Frontal cortex (tissue), 4 donors: ENCODE measurements at places on chromosomes 11 and 22. TPM values are rescaled to one million over a fixed set of nuclear protein-coding genes. Genes with fewer than 3 reads are reported as not detected.

DNA sequence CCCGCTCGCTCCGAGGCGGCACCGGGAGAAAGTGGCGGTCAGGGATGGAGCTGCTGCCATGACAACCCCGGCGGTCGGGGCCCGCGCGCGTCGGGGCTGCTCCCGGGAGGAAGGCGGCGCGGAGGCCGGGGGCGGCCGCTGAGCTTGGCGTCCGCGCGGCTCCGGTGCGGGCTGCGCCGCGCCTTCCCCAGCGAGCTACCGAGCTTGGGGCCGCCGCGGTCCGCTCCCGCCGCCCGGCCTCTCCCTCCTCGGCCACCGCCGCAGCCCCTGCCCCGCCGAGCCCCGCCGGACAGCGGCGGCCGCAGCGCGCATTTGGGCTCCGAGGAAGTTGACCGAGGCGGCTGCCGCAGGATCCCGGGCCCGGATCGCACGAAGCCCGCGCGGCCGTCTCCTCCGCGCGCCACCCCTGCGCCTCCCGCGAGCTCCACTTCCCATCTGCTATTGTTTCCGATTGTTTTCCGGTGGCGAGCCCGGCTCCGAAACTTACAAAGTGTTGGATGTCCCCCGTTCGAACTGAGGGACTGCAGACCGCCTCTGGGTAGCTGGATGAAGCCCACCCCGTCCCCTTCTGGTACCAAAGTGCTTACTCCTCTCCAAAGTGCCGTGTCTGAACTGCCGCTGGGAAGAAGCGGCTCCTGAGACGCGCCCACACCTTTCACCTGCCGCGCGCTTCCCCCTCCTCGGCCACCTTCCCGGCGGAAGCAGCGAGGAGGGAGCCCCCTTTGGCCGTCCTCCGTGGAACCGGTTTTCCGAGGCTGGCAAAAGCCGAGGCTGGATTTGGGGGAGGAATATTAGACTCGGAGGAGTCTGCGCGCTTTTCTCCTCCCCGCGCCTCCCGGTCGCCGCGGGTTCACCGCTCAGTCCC lies 540.3 kb downstream of the NTM start:
- no peak for DNase-seq

DNA sequence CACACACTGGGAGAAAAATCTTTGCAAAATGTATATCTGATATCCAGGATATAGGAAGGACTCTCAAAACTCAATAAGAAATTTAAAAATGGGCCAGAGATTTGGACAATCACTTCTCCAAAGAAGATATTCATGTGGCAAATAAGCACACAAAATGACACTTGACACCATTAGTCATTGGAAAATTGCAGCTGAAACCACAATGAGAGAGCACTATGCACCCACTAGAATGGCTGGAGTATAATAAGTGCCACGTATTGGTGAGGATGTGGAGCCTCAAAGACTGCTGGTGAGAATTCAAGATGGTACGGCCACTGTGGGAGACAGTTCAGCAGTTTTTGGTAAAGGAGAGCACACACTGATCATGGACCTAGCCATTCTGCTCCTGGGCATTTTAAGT lies 12.8 kb upstream of the OSBPL5 start:
- DNase-seq = no peak

DNA sequence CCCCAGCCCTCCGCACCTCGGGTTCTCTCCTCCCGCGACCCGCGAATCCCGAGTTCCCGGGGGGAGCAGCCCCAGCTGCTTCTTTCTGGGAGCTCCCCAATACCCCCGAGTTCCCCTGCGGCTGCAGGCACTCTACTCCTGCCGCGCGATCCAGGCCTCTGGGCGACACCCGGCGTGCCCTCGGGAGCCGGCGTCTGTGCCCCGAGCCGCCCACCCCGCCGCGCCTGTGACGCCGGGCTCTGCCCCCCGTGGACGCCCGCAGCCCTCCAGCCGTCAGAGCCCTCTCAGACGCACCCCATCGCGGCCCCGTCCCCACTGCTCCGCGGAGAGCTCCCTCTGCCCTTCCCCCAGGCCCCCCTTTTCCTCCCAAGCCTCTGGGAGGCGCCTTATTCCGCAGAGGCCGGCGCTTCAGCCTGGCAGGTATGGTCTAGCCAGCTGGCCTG lies 422 bp downstream of the GLB1L2 start:
- no peak for DNase-seq

DNA sequence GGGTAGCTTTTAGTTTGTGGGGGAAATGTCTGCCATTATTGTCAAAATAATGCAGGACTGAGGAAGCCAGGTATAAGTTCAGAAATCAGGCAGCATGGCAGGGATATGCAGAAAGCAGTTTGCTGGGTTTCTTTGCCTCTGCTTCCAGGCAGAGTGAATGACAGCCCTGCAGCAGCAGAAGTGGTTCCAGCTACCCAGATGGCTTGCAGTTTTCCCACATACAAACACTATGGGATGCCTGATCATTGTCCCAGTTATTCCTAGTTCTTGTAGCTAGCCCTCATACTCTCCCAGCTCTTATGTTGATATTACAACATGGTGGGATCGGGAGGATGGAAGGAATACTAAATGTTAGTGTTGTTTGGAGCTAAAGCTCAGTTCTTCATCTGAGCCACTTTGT lies 2.8 kb upstream of the DIXDC1 start:
- no peak for DNase-seq

- DNase-seq = no peak
These were observed 9.8 kb downstream of the MRPL48 start for GRCh38 chr11:73797457-73797856.

- no peak for DNase-seq
These were observed 216.2 kb upstream of the ARHGAP20 start for GRCh38 chr11:110928391-110928790.

DNA sequence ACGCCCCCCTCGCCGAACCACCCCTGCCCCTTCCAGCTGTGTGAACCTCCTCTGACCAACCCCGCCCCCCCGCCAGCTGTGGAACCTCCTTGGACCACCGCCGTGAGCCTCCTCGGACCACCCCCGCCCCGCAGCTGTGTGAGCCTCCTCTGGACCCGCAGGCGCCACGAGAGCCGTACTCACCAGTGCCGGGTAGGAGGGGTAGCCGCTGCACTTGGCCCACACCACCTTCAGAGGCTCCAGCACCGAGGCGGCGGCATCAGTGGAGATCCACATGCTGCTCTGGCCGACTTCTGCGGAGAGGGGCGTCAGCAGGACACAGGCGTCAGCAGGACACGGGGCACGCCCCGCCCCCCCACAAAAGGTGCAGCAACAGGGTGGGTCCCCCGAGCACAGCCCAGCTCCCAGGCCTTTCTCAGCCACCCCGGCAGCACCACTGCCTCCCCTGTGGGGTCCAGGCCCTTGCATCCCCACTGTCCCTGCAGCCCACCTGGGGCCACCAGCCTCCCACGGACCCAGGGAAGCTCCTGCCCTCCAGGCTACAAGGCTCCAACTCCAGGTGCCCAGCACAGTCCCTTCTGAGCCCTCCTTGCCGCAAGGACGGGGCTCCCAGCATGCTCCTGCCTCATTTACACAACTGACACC lies 51.7 kb downstream of the BRD1 start:
- no peak for DNase-seq

- peak; percentile 37 for DNase-seq
These were observed 59.5 kb upstream of the PRSS23 start for GRCh38 chr11:86740628-86741483.

DNA sequence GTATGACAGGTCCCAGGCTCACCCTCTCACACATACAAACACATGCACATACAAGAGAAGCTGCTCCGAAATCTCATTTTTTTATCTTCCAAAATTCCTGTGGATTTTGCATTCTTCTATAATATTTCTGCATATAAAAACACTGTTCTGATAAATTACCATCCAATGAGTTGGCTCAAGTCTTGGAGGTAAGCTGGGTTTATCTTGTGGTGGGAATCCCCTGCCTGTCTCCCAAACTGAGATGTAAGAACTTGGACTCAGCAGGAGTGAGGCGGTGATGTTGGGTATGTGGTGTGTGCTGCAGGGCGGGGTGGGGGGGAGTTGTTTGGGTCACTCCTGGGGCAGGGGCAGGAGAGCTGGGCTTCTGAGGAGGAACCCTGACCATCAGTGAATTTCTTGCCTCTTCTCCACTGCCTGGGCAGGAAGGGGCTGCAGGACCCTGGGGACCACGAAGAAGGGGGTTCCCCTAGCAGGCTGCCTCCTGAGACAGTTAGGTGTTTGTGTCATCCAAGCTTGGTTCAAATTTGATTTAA lies 6.8 kb upstream of the P2RY6 start:
- DNase-seq = no peak

DNA sequence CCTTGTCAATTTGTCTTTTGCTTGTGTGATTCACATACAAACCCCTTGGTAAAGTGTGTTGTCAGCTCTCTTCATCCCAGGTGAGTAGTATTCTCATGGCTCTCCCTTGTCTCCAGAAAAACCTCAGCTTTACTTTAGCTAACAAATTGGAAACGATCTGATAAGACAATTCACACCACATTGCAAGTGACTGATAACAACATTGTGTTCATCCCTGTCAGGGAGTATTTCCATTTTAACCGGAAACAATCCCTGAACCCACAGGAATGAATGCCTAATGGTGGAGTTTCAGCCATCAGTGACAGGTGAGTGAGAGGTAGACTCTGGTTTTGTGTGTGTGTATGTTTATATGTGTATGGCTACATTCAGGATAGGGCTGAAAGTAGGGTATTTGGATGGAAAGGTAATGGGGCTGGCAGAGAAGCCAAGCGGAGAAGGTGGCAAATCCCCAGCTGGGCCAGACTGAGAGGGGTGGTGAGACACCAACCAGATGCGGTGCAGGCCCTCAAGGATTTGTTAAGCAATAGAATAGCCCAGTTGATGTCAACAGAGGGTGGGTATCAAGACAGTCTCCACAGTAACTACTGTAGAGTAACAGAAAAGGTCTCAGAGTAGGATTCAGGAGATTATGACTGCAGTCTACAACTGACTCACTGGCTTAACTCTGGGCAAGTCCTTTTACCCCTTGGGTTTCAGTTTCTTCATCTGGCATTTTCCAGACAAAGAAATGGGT lies 7.6 kb downstream of the LRRC51 start:
- no peak for DNase-seq

GRCh38 chr22:38490915-38491314 lies 15.2 kb downstream of the DDX17 start:
- DNase-seq = no peak

GRCh38 chr11:35593143-35593542 lies 25.1 kb upstream of the FJX1 start:
- no peak for DNase-seq

- peak; percentile 24 for DNase-seq
These were observed 41.4 kb upstream of the NFAM1 start for GRCh38 chr22:42473484-42474193.

- DNase-seq = no peak
These were observed 44.2 kb downstream of the SHANK2 start for GRCh38 chr11:71208011-71208774.

DNA sequence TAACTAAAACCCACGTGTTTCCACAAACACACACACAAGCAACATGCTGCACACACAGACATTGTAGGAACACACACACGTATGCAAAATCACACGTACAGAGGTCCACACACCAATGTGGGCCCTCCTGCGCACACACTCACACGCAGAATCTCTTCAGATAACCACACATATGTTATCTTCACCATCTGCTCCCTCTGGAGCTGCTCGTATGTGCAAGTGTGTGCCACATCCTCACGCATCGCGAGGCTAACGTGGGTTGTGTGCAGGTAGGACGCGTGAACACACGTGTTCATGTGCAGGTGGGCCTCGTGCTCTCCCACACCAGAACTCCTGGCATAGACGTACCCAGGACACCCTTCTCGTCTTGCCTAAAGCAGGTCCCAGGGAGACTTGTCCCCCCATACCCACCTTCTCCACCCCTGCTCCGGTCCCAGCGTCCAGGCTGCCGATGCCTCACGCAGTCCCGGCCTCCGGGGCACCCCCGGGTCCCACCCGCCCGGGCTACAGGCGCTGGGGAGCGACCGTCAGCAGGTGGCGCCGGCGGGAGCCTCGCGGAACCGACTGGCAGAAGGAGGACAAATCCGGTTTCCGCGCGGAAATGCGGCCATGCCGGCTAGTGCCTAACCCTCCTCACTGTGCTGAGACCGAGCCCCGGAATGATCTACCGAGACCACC lies 10.3 kb upstream of the IGSF9B start:
- DNase-seq = no peak

GRCh38 chr11:102293873-102294601 lies 23.2 kb upstream of the BIRC3 start:
- DNase-seq = no peak

GRCh38 chr22:49916831-49917230 lies 1.4 kb downstream of the ALG12 start:
- no peak for DNase-seq

DNA sequence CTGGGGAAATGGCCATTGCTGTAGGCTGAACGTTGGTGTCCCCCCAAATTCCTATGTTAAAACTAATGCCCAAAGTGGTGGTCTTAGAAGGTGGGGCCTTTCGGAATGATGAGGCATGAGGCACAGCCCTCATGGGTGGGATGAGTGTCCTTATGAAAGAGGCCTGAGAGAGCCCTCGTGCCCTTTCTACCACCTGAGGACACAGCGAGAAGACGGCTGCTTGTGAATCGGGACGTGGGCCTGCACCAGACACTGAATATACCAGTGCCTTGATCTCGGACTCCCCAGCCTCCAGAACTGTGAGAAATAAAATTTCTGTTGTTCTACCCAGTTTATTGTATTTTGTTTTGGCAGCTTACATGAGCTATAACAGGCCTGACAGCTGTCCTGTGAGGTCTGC lies 162.9 kb upstream of the B3GAT1 start:
- no peak for DNase-seq

GRCh38 chr11:3137486-3138177 lies 27.5 kb downstream of the OSBPL5 start:
- no peak for DNase-seq

DNA sequence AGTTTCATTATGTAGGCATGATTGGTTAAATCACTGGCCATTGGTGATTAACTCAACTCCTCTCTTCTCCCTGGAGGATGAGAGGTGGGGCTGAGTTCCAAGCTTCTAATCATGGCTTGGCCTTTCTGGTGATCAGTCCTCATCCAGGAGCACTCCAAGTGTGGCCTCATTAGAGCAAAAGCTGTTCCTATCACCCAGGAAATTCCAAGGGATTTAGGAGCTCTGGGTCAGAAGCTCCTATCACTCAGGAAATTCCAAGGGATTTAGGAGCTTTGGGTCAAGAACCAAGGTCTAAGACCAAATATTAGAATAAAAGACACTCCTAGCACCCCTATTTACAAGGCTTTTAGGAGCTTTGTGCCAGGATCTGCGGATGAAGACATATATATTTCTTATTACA lies 168.0 kb upstream of the BDNF start:
- no peak for DNase-seq

DNA sequence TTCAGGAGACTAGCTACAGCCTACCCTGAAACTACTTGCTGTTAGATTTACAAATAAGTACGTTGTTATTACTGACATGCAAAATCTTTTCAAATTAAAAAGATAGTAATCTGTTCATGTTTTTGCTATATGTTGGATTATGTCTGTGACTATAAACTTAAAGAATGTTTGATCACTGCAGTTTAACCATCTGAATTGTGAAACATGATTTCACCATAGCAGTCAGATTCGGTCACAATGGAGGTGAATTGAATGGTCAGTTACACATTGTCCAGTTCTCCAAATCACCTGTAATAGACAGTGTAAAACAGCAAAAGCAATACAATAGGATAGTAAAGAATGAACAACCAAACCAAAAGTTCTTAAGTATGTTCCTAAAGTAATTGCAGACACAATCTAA lies 43.3 kb downstream of the CCDC83 start:
- no peak for DNase-seq

- no peak for DNase-seq
These were observed 740.8 kb downstream of the DLG2 start for GRCh38 chr11:84886344-84886743.

The SYCE3 gene
- total RNA-seq = not detected

The RBM4B gene
- total RNA-seq = 102 TPM

The TRIM66 gene
- 2.9 TPM for total RNA-seq

The OR52A1 gene
- total RNA-seq = under 0.01 TPM

The TCN1 gene
- not detected for total RNA-seq

The PTPRCAP gene
- total RNA-seq = not detected

The VSIG10L2 gene
- not detected for total RNA-seq

The PATL1 gene
- 4.5 TPM for total RNA-seq
